Kidney tubule cell (primary cell): ENCODE measurements at places on chromosomes 3 and 15.
A peak's percentile ranks its signal among the peaks of the same experiment; 100 is the strongest.

DNA sequence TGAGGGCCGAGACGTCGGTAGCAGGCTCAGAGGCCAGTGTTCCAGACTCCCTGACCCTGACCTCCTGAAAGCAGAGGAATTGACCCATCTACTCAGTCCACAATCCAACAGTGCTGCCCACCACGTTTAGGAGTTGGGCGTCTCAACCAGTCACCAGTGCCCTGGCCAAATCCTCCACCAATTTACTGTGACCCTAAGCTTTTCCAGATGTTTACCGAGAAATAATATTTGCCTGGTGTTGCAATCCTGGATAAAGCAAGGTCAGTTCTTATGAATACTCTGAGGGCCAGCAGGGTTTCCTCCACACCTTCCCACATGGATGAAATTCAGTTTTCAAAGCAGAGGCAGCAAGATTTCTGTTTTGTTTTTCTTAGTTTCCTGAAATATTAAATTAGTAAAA is 7.5 kb upstream of the APOD start:
- no peak for DNase-seq

- no peak for DNase-seq
These were observed 238.0 kb upstream of the LRTM1 start for GRCh38 chr3:55165704-55166405.

DNA sequence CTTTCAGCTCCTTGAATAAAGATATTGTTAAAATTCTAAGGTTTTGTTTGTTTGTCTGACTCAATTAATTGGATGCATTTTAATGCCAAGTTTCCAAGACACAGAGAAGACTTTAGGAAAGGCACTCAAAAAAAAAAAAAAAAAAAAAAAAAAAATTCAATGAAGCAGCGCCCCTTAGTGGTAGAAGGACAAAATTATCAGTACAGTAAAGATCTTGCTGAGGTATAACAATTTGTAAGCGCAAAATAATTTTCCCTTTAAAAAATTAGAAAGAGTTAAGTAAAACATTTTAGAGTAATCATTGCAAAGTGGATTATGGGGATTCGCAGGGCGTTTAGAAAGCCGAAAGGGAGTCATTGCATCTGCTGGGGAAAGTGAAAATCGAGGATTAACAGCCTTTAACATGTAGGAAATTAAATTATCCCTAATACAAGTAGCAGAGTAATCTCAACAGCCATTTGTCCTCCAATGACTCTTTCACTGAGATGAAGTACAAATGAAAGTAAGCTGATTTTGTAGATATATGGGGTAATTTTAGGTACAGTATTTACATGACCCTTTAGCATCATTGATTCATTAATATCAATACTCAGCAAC is 5.8 kb upstream of the DIS3L start:
- DNase-seq: peak; percentile 56

GRCh38 chr15:66169625-66170024 is 83.9 kb downstream of the MEGF11 start:
- no peak for DNase-seq

DNA sequence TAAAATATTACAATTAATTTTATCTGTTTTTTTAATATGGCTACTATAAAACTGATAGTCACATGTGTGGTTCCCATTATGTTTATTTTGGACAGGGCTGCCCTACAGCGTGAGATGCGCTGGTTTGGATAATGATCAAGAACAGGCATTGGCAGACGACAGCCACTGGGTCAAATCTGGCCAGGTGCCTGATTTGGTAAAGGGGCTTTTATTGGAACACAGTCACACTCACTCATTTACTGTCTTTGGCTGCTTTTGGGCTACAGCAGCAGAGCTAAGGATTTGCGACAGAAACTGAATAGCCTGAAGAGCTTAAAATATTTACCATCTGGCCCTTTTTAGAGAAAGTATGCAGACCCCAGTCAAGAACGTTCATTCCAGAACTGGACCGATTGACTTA is 724.2 kb upstream of the CFAP20DC start:
- DNase-seq: no peak

- peak; percentile 54 for DNase-seq
These were observed 40.9 kb downstream of the TRPM1 start for GRCh38 chr15:31060429-31061140.

- peak; percentile 38 for DNase-seq
These were observed 20.1 kb downstream of the TGM4 start for GRCh38 chr3:44894485-44894884.

- no peak for DNase-seq
These were observed 855.4 kb upstream of the ARPP21 start for GRCh38 chr3:34783876-34784275.

- DNase-seq: no peak
These were observed 85.7 kb downstream of the SLMAP start for GRCh38 chr3:57841818-57842217.

GRCh38 chr15:40115670-40116093 is 7.0 kb upstream of the BMF start:
- peak; percentile 73 for DNase-seq

- DNase-seq: peak; percentile 33
These were observed 3.8 kb upstream of the ACAD9 start for GRCh38 chr3:128875556-128876120.

DNA sequence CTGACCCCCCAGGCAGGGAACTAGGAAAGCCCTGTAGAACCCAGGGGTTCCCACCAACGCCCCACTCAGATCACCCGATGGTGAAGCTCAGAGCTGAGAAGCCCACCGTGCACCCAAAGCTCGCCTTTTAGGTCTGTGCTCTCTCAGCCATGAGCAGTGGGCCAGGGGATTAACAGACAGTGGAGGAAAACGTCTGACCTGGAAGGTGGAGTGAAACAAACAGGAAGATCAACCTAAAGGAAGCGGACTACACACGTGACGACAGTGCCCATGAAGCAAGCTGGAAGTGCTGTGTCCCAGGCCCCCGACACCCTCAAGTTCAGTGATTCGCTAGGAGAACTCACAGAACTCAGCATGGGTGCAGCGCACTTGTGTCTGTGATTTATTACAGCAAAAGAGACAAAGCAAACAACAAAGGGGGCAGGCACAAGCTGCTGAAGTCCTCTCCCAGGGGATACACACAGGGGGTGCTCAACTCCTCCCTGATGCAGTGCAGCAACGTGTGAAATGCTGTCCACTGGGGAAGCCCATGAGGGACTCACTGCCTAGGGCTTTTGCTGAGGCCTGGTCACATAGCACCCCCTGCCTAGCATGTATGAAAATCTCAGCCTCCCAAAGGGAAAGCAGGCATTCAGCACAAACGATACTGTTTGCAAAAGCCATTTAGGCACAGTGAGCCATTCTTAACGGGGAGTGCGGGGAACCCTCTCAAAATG is 43.5 kb downstream of the CFAP92 start:
- DNase-seq: no peak

DNA sequence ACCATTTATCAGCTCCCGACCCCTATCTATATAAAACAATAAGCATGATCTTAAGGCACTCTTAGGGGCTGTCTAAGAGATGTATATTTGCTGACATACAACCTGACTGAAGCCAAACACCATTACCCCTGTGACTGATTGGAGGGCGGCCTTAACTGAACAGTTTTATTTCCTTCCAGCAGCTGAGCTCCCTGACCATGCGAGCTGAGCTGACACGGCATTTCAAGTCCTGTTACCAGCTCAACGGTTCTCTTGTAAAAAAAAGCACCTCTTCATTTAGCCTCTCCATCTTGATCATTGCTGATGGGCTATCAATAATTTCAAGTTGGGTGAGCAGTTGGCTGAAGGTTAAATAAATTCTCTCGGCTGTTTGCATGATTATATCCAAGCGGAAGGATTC is 33.4 kb upstream of the BNIP2 start:
- DNase-seq: no peak

- peak; percentile 91 for DNase-seq
These were observed 23.5 kb upstream of the LRRFIP2 start for GRCh38 chr3:37197810-37198371.

DNA sequence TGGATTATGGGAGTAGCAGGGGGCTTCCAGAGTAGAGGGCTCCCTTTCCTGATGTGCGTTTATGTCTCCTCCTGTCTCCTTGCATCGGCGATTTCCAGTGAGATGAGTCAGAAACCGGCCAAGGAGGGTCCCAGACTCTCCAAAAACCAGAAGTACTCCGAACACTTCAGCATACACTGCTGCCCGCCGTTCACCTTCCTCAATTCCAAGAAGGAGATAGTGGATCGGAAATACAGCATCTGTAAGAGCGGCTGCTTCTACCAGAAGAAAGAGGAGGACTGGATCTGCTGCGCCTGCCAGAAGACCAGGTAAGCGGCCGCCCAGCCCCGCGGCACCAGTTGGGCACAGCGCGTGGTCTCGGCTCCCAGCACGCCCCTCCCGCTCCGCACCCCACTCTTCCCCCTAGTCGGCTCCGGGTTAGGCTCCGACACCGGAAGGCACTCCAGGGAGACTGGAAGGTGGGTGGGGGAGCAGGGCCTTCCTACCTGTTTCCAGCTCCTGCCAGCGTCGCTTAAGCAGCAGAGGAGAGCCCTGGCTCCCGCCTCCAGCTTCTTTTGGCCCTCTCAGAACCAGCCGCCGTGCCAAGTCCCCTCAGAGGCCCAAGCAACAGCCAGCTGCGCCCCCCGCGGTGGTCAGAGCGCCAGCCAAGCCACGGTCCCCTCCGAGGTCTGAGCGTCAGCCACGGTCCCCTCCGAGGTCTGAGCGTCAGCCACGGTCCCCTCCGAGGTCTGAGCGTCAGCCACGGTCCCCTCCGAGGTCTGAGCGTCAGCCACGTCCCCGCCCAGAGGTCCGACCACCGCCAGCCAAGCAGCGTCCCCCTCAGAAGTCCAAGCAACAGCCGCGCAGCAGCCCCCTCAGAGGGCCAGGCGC is 34.7 kb downstream of the MOBP start:
- DNase-seq: peak; percentile 17

DNA sequence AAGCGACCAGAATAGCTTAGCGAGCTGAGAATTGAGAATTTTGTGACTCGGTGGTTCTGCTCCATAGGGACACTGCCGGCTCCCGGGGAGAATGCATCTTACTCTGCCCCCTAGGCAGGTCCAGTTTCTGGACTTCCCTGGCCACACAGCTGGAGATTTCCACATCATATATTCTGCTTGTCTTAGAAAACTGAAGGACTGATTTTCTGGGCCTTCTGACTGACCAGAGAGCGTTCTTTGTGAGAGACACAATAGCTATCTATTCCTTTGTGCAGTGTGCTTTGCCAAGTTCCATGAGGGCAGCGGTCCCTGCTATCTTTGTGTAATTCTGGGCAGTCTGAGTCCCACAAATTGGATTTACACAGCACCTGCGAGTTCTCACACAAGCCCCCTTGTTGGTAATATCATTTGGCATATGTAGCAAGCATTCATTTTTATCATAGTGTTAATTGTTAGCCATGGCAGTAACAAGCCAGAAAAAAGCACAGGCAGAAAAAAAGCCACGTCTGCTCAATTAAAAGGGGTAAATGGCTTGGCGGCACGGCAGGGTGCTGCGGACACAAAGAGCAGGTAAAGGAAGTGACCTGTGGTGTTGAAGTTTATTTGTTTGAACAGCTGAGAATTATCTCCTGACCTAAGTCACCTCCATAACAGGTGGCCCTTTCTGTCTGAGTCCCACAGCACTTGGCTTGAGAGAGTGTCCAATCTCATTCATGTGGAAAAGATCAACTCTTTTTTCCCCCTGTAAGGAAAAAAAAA is 688.7 kb downstream of the TUSC7 start:
- no peak for DNase-seq

DNA sequence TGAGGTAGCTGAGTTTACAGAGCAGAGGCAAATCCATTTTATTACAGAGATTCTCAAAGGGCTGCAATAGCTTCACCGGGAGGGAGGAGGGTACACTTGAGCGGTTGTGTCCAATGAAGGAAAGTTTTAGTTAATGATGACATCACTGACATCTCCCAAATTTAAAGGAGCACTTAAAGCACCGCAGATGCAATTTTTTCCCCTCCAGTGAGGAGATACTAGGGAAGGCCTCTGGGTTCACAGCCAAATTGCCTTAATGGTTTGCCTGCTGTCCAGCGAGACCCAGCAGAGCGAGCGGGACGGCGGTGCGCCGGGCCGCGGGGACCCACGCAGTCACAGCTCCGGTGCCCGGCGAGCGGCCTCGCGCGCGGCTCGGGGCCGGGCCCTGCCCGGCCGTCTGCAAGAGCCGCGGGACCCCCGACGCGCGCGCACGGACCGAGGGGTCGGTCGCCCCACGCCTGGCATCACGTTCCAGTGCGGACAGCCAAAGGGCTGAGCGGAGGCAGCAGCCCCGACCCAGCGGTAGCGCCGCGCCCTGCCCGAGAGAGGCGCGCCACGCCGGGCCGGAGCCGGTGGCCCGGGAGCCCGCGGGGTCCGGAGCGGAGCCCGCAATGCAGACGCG is 160.5 kb upstream of the CHRNA7 start:
- DNase-seq: peak; percentile 8

DNA sequence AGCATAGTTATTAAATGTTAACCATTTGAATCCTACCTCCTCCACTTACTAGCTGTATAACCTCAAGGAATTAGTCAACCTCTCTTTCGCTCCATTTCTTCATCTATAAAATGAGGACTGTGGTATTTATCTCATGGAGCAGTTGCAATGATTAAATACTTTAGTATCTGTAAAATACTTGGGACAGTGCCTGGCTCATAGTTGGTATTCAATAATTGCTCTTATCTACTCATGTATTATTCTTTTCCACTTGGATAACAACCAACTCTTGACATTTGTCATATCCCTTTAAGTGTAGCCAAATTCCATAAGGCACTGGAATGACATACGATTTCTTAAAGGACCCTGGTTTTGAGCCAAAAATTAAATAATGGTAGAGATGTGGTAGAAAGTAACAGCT is 72.0 kb downstream of the FSIP1 start:
- DNase-seq: no peak

DNA sequence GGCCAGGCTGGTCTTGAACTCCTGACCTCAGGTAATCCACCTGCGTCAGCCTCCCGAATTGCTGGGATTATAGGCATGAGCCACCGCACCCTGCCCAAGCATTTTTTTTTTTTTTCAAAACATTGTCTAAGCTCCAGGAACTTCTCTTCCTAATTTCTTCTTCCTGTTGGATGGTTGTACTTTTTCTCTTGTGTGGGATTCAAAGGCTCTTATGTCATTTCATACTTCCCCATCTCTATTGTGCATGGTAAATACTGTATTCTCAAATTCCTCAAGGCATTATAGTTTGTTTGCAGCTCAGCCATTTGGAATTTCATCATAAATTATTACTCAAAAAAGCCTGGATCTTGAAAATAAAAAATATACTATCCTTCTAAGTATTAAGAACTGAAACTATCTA is 199.1 kb upstream of the GADL1 start:
- no peak for DNase-seq

GRCh38 chr3:78913711-78914110 is 854.1 kb downstream of the ROBO1 start:
- no peak for DNase-seq

DNA sequence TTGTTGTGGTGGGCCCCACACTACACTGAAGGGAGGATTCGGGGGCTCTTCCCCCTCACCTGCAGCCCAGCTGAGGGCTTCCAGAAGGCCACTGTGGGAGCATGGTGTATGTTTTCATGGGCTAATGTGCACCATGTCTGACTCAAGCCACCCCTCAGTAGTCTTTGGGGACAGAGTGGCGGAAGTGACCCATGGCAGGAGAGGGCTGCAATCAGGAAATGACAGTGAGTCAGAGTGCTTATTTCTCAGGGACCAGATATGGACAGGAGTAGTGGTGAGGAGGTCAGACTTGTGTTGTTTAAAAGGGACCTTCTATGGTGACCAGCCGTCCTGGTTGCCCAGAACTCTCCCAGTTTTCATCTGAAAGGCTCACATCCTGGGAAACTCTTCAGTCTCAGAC is 32.8 kb upstream of the SLC9A9 start:
- DNase-seq: no peak

- DNase-seq: no peak
These were observed 945.0 kb upstream of the CFAP20DC start for GRCh38 chr3:59994732-59995304.
